Left lobe of liver (tissue), 2 donors: ENCODE measurements at places on chromosomes 16 and 17. TPM values are rescaled to one million over a fixed set of nuclear protein-coding genes. Genes with fewer than 3 reads are reported as not detected.

RASL10B gene
- total RNA-seq: 2.3 TPM

MYL11 gene
- not detected for total RNA-seq

CDH13 gene
- total RNA-seq: 0.18 TPM

DPEP1 gene
- total RNA-seq: 0.13 TPM

DCXR gene
- total RNA-seq: 1,477 TPM

ASPA gene
- 5.1 TPM for total RNA-seq

CA4 gene
- 0.53 TPM for total RNA-seq

CD300H gene
- not detected for total RNA-seq

RNF222 gene
- not detected for total RNA-seq

LPCAT2 gene
- total RNA-seq: 1.6 TPM

CRHR1 gene
- total RNA-seq: not detected

CD300LB gene
- total RNA-seq: 0.08 TPM

ATXN7L3 gene
- 26.6 TPM for total RNA-seq

PRDM7 gene
- not detected for total RNA-seq

MYOCD gene
- total RNA-seq: 0.23 TPM

MYH11 gene
- 2.7 TPM for total RNA-seq

HSD17B1 gene
- 1.3 TPM for total RNA-seq

USB1 gene
- 28.4 TPM for total RNA-seq

TNFRSF13B gene
- total RNA-seq: not detected

SLC2A4 gene
- 0.48 TPM for total RNA-seq

EPX gene
- not detected for total RNA-seq

CA10 gene
- total RNA-seq: not detected

CES5A gene
- total RNA-seq: 4.4 TPM

SCNN1B gene
- 0.18 TPM for total RNA-seq
